GM23248 (cell line): ENCODE measurements at places on chromosomes 2 and 18. TPM values are rescaled to one million over a fixed set of nuclear protein-coding genes. Genes with fewer than 3 reads are reported as not detected.

GRCh38 chr2:122166820-122167219 is 411.4 kb downstream of the TSN start:
- no peak overlapping the region for H3K4me3 ChIP-seq
- DNase-seq: no peak
- H3K27ac ChIP-seq: no peak overlapping the region
- H3K27me3 ChIP-seq: no peaks in the 10 kb centered on the region
- no peaks in the 10 kb centered on the region for H3K4me1 ChIP-seq
- no peaks in the 10 kb centered on the region for H3K36me3 ChIP-seq

GRCh38 chr2:114553027-114553426 is 110.6 kb downstream of the DPP10 start:
- no peak overlapping the region for H3K27ac ChIP-seq
- no peaks in the 10 kb centered on the region; the same call in 1 of the 2 replicates for H3K27me3 ChIP-seq

DNA sequence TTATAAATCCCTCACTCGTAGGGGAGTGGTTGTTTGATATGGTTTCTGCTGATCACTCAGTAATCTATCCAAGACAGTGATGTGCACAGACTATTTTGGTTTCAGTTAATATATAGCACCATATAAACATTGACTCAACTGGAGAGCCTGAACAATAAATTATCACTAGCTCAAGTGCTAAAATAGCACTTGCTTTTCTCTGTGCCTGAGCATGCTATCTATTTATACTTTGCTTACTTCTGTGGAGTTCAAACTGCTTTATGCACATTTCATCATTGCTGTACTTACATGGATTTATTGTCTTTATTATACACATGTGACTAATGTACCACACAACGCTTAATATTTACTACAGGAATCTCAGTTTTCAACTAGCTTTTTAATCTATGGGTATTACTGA is 133.6 kb downstream of the BCL2 start:
- H3K27ac ChIP-seq: no peak overlapping the region
- H3K36me3 ChIP-seq: no peaks in the 10 kb centered on the region
- no peak for DNase-seq

GRCh38 chr18:77084688-77085035 is 47.9 kb downstream of the MBP start:
- DNase-seq: no peak
- H3K4me1 ChIP-seq: peaks cover 23% of the 10 kb centered on the region
- H3K27me3 ChIP-seq: no peaks in the 10 kb centered on the region
- H3K27ac ChIP-seq: no peak overlapping the region
- H3K36me3 ChIP-seq: no peaks in the 10 kb centered on the region

GRCh38 chr2:232137356-232138147 is 176.0 kb downstream of the DIS3L2 start:
- H3K27ac ChIP-seq: peak overlapping the region; percentile 29
- no peaks in the 10 kb centered on the region for H3K27me3 ChIP-seq
- no peaks in the 10 kb centered on the region for H3K36me3 ChIP-seq
- DNase-seq: peak; percentile 59
- H3K4me3 ChIP-seq: no peak overlapping the region
- peaks cover 47% of the 10 kb centered on the region for H3K4me1 ChIP-seq

- DNase-seq: no peak
- H3K27me3 ChIP-seq: no peaks in the 10 kb centered on the region
- H3K27ac ChIP-seq: no peak overlapping the region
- H3K4me3 ChIP-seq: no peak overlapping the region
Observed at GRCh38 chr18:21735452-21736015, 5.1 kb upstream of the MIB1 start.

DNA sequence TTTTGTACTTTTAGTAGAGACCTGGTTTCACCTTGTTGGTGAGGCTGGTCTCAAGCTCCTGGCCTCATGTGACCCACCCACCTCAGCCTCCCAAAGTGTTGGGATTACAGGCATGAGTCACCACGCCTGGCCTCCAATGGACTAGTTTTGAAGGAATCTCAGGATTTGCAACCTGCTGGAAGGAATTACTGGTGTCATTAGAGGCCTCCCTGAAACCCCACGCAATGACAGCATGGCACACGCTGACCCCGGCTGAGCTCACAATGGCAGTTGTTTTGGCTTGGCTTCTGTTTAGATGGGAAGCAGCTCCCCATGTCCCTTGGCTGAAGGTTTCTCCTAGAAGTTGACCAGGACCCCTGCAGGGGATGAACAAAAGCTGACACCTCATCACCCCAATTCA is 23.1 kb upstream of the COPS8 start:
- H3K27me3 ChIP-seq: no peaks in the 10 kb centered on the region
- no peak overlapping the region for H3K4me3 ChIP-seq
- peak; percentile 25 for DNase-seq
- peaks cover 3% of the 10 kb centered on the region; the same call in 1 of the 2 replicates for H3K4me1 ChIP-seq
- no peaks in the 10 kb centered on the region for H3K36me3 ChIP-seq
- no peak overlapping the region for H3K27ac ChIP-seq

The NAGK gene
- total RNA-seq: 65.8 and 86.4 TPM in 2 replicates

The SP9 gene
- not detected in 2 replicates for total RNA-seq
